ENCODE measurements at places on chromosomes 5 and 9. TPM values are rescaled to one million over a fixed set of nuclear protein-coding genes. Genes with fewer than 3 reads are reported as not detected.

MYMK gene
- not detected for total RNA-seq

CFAP77 gene
- not detected for total RNA-seq

ABO gene
- not detected for total RNA-seq

SHC3 gene
- total RNA-seq: 7.8 TPM

ARSI gene
- total RNA-seq: 0.32 TPM

ARHGEF37 gene
- total RNA-seq: 6.3 TPM

KIF4B gene
- total RNA-seq: not detected

PLAC8L1 gene
- total RNA-seq: not detected

GFI1B gene
- total RNA-seq: not detected

PCDHGB3 gene
- 2.4 TPM for total RNA-seq

FAXDC2 gene
- total RNA-seq: 7.8 TPM

RBM18 gene
- total RNA-seq: 12.8 TPM

PRRT1B gene
- not detected for total RNA-seq

TUSC1 gene
- 7.4 TPM for total RNA-seq

LHX3 gene
- not detected for total RNA-seq

ADAMTSL1 gene
- 10.0 TPM for total RNA-seq

TAF11L5 gene
- not detected for total RNA-seq

FRRS1L gene
- not detected for total RNA-seq

PDCD1LG2 gene
- 14.3 TPM for total RNA-seq

GRIN3A gene
- not detected for total RNA-seq

SEMA5A gene
- 95.6 TPM for total RNA-seq

PCDHB13 gene
- 0.90 TPM for total RNA-seq

IFT74 gene
- total RNA-seq: 8.1 TPM

PAPPA gene
- total RNA-seq: 78.9 TPM

IGFBPL1 gene
- total RNA-seq: not detected

HOMER1 gene
- total RNA-seq: 6.0 TPM
